ENCODE measurements at places on chromosomes 11 and 22. TPM values are rescaled to one million over a fixed set of nuclear protein-coding genes. Genes with fewer than 3 reads are reported as not detected.

TMPRSS13 gene
- not detected for total RNA-seq

CFAP300 gene
- total RNA-seq, result 0.47 TPM

CNTN5 gene
- total RNA-seq, result not detected

PDGFD gene
- total RNA-seq, result 6.0 TPM

ASCL3 gene
- not detected for total RNA-seq

MAPK11 gene
- total RNA-seq, result 22.9 TPM

GAB4 gene
- total RNA-seq, result under 0.01 TPM

OR51E2 gene
- total RNA-seq, result not detected

DEFB131B gene
- not detected for total RNA-seq

EMID1 gene
- not detected for total RNA-seq

C22orf15 gene
- total RNA-seq, result not detected

TPBGL gene
- not detected for total RNA-seq

SCARF2 gene
- 17.2 TPM for total RNA-seq

KRTAP5-9 gene
- total RNA-seq, result not detected

ZFPL1 gene
- total RNA-seq, result 28.2 TPM

ZDHHC5 gene
- total RNA-seq, result 31.5 TPM

LIPT2 gene
- total RNA-seq, result 1.5 TPM

PARVA gene
- total RNA-seq, result 21.5 TPM

TMEM258 gene
- total RNA-seq, result 107 TPM

Data from endothelial cell of coronary artery (primary cell).